K562 (cell line): ENCODE measurements at places on chromosomes 13 and 19. TPM values are rescaled to one million over a fixed set of nuclear protein-coding genes. Genes with fewer than 3 reads are reported as not detected.

GRCh38 chr13:94858856-94859255 is 146.5 kb upstream of the SOX21 start:
- no peak for DNase-seq
- H3K27me3 ChIP-seq = peaks cover 21% of the 10 kb centered on the region
- H3K27ac ChIP-seq = no peak overlapping the region
- no peak overlapping the region for H3K4me3 ChIP-seq
- H3K36me3 ChIP-seq = no peaks in the 10 kb centered on the region

DNA sequence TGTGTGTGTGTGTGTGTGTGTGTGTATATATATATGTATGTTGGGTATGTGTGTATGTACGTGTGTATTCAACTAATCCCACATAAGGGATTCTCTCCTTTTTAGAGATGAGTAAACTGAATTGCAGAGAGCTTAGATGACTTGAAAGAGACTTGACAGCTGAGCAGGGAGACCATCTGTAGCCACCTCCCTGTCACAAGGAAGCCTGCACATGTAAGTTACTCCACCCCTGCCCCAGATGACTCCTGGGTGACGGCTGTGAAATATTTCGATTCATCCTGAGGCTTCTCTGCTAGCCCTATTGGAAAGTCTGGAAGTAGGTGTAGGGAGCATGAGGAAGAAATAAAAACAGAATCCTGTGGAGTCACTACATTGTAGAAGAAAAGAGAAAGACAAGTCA is 480.4 kb downstream of the FOXO1 start:
- H3K36me3 ChIP-seq = no peaks in the 10 kb centered on the region
- peaks cover 22% of the 10 kb centered on the region for H3K27me3 ChIP-seq
- H3K27ac ChIP-seq = no peak overlapping the region
- no peak for DNase-seq

Gene CYP2A6
- total RNA-seq = 0.31 and 0.65 TPM in 2 replicates

DNA sequence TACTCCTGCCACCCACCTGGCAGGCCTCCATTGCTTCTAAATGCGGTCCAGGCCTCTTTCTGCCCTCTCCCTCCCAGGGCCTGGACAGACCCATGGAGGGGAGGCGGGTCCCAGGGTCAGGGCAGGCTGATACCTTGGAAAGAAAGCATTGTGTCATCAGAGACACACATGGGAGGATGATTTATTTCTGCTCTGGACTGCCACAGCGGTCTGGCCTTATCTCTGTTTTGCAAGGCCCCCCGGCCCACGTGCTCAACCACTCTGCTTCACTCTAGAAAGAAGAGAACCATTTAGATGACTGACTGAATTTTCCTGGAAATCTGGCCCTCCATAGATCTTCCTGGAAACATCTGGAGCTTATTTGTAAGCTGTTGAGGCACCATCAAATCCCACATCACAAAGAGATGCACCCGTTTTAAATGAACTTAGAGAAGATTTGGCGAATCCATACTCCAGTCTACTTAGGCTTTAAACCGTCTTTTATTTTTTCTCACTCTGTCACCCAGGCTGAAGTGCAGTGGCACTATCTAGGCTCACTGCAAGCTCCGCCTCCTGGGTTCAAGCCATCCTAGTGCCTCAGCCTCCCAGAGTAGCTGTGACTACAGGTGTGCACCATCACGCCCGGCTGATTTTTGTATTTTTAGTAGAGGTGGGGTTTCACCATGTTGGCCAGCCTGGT is 48.3 kb upstream of the URI1 start:
- H3K27ac ChIP-seq = peak overlapping the region; percentile 14; the same call in 1 of the 3 replicates
- peak; percentile 97 for DNase-seq
- no peaks in the 10 kb centered on the region for H3K27me3 ChIP-seq
- H3K4me1 ChIP-seq = peaks cover 29% of the 10 kb centered on the region

Gene ATCAY
- 0.07 TPM in 1 of 2 replicates, not detected in the other for total RNA-seq

GRCh38 chr13:97660594-97661260 is 226.8 kb downstream of the RAP2A start:
- DNase-seq = no peak
- H3K4me1 ChIP-seq = no peaks in the 10 kb centered on the region
- H3K27ac ChIP-seq = no peak overlapping the region
- no peaks in the 10 kb centered on the region for H3K36me3 ChIP-seq
- no peaks in the 10 kb centered on the region for H3K27me3 ChIP-seq

Gene ZNF681
- 4.1 and 5.1 TPM in 2 replicates for total RNA-seq

DNA sequence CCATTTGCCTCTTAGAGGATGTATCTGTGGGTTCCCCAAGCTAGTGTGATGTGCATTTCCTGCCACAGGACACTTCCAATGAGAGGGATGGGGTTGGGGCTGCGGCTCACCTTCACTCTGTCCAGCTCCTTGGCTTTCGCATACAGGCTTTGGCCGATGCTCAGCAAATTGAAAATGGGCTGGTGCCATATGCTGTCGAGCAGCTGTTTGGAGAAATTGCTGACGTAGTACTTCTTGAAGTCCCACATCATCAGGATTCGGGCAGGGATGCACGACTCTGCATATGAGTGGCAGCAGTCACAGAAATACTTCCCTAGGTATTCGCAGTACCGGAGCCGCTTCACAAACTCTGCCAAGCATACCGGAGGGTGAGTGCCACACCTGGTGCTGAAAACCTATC is 37.0 kb downstream of the RUBCNL start:
- peaks cover 21% of the 10 kb centered on the region; the same call in 1 of the 2 replicates for H3K27me3 ChIP-seq
- no peak for DNase-seq
- H3K36me3 ChIP-seq = no peaks in the 10 kb centered on the region
- H3K4me3 ChIP-seq = no peak overlapping the region

DNA sequence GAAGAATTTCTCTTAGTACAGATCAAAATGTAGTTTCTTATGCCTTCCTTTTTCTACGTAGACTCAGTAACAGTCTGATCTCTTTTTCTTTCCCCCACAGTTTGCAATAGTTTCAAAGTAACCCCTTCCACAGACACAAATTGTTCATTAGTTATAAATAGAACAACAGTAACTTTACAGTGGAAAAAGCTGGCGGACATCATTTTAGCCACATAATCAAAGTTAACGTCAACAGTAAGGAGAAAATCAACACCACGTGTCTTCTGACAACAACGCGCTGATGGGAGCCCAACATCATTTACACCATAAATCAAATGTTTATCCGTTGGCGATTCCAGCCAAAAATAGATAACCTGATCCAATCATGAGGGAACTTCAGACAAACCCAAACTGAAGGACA is 76.8 kb downstream of the ANKRD10 start:
- no peaks in the 10 kb centered on the region; the same call in 1 of the 2 replicates for H3K4me1 ChIP-seq
- no peaks in the 10 kb centered on the region for H3K36me3 ChIP-seq
- H3K27ac ChIP-seq = no peak overlapping the region
- H3K4me3 ChIP-seq = no peak overlapping the region
